ENCODE measurements at places on chromosomes 5 and 9.

- DNase-seq = no peak
These were observed 126.0 kb upstream of the IL12B start for GRCh38 chr5:159456261-159456660.

DNA sequence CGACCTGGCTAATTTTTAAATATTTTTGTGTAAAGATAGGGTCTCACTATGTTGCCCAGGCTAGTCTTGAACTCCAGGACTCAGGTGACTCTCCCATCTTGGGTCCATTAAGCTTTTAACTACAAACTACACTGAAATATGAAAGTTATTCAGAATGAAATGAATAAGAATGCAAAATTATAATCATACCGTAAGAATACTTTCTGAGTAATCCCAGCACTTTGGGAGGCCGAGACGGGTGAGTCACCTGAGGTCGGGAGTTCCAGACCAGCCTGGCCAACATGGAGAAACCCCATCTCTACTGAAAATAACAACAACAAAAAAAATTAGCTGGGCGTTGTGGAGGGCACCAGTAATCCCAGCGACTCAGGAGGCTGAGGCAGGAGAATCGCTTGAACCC, 1.1 kb upstream of the ORM1 start:
- no peak for DNase-seq

- DNase-seq = no peak
These were observed 231.3 kb downstream of the FSTL4 start for GRCh38 chr5:133381041-133381440.

- no peak for DNase-seq
These were observed 36.0 kb downstream of the FOXD1 start for GRCh38 chr5:73412597-73412988.
